ENCODE measurements at places on chromosomes 12 and 14.

DNA sequence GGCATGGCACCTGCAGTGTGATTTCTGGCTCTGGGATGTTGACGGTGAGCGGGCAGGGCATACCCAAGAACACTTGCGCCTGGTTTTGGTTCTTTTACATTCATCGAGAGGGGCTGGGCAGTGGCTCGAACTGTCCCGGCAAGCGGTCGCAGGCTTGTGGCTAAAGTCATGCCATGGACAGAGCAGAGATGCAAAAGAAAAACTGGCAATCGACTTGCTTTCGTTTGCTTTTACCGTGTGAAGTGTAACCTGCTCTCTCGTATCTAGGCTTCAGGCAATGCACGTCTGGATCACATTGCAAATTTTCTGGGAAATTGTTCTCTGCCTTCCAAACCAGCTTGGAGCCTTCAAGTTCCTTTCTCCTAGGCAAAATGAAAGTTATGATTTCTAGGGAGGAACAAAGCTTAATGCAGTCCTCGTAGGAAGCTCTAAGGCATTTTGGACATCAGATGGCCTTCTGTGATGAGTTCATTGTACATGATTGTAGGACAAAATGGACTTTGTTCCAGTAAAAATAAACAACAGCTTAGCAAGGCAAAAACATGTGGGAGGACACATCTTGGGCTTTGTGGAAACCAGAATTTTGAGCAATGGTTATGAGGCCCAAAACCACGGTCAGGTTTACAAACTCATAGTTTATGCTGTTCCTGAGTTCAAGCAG is 18.3 kb downstream of the ADGRD1 start:
- no peak for DNase-seq

GRCh38 chr12:497501-498160 is 37.9 kb downstream of the B4GALNT3 start:
- DNase-seq: no peak

DNA sequence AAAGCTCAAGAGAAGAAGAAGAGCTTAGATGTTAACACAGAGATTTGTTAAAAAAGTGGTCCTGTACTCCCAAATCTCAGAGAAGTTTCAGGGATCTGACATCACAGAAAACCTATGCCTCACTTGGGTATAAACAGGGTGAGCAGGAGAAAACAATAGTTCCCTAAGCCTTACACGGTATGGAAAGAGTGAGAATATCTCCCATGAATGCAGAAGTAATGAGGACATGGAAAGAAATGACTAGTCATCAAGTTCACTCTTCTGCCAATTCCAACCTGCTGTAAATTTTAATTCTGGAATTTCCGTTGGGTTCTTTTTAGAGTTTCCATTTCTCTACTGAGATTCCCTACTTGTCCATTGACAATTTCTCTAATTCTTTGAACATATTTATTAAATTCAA is 6.2 kb upstream of the PTGER2 start:
- no peak for DNase-seq

GRCh38 chr12:91975891-91976290 is 169.8 kb downstream of the BTG1 start:
- no peak for DNase-seq

DNA sequence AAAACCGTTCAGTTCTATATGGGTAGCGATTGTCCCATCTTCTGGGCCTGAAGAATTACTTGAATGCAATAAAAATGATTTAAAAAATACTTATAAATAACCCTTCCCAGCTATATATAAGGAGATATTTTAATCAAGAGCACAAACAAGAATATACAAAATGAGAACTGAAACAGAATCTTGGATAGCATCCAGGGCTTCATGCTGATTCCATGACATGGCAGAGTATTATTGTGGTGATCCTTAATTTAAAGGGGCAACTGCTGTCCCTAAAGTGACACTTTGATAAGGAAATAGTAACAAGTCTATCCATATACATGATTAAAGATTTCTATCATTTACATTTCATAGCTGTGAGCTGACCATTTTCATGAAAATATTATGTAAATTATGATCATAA is 18.8 kb downstream of the WBP11 start:
- DNase-seq: no peak

- DNase-seq: no peak
Observed at GRCh38 chr14:101960225-101960624, 4.1 kb upstream of the DYNC1H1 start.

DNA sequence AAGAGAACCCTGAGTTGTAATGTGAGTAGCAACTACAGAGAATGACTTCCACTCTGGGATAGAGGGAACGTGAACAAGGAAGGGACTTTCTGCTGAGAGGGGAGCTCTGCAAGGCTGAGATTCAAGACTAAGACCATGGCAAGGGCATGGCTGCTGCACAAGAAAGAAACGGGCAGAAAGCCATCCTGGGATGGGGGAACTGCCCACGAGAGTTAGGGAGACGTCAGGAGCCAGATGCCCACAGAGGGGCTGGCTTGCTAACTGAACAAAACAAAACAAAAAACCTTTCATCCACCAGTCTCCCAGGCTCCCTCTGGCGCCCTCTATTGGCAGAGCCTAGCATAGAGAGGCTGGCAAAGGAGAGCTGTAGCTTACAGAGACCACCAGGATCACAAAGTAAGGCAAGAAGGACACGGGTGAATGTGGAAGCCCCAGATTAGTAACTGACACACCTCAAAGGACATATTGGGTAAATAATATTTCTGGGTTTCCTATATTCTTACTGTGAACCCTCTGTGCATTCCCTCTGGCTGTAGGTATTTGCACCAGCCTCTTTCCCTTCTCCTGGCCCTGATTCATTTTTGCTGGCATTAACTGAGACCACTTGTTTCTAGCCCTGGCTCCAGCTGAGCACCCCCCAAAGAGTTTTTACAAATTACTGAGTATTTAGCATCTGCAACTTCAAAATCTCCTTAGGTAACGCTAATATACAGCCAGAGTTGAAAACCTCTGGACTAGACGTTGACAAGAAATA is 338.3 kb downstream of the EMP1 start:
- peak; percentile 92 for DNase-seq

- DNase-seq: no peak
Observed at GRCh38 chr14:24285351-24285750, 14.0 kb upstream of the RABGGTA start.

GRCh38 chr12:82015623-82016347 is 256.6 kb upstream of the PPFIA2 start:
- DNase-seq: no peak

All from lower leg skin (tissue), 4 donors.